CD4-positive, alpha-beta memory T cell (primary cell): ENCODE measurements at places on chromosomes 12 and 14. TPM values are rescaled to one million over a fixed set of nuclear protein-coding genes. Genes with fewer than 3 reads are reported as not detected.

- no peaks in the 10 kb centered on the region for H3K27me3 ChIP-seq
- H3K36me3 ChIP-seq, result no peaks in the 10 kb centered on the region
- no peak overlapping the region for H3K4me3 ChIP-seq
- no peak for DNase-seq
These were observed 78.4 kb upstream of the TSPAN8 start for GRCh38 chr12:71236133-71236660.

GRCh38 chr12:26749781-26750180 is 83.2 kb downstream of the ITPR2 start:
- no peak overlapping the region for H3K27ac ChIP-seq
- H3K4me3 ChIP-seq, result no peak overlapping the region
- no peaks in the 10 kb centered on the region for H3K27me3 ChIP-seq
- no peaks in the 10 kb centered on the region for H3K36me3 ChIP-seq

DNA sequence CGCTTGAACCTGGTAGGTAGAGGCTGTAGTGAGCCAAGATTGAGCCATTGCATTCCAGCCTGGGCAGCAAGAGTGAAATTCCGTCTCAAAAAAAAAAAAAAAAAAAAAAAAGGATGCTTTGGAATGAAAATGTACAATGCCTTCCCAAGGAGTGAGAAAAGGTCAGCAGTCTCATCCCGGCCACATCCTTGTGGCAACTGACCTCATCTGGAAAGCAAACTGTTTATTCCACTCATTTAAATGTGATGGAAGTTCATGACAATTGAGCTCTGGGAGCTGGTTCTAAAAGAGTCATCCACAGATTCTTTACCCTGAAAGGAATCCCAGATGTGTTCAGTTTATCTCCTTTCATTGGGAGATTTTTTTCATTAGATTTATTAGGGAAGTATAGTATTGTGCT is 19.4 kb upstream of the LIMA1 start:
- no peak overlapping the region for H3K4me3 ChIP-seq
- no peaks in the 10 kb centered on the region for H3K27me3 ChIP-seq
- no peaks in the 10 kb centered on the region for H3K4me1 ChIP-seq
- no peak for DNase-seq

AICDA gene
- not detected for polyA plus RNA-seq

KRT8 gene
- polyA plus RNA-seq, result 1.1 TPM
